Daoy (cell line): ENCODE measurements at places on chromosomes 3 and 15.

- peak; percentile 25 for DNase-seq
Observed at GRCh38 chr15:43187544-43188155, 2.4 kb downstream of the CCNDBP1 start.

- DNase-seq = no peak
Observed at GRCh38 chr3:101994386-101994785, 145.1 kb downstream of the NFKBIZ start.

DNA sequence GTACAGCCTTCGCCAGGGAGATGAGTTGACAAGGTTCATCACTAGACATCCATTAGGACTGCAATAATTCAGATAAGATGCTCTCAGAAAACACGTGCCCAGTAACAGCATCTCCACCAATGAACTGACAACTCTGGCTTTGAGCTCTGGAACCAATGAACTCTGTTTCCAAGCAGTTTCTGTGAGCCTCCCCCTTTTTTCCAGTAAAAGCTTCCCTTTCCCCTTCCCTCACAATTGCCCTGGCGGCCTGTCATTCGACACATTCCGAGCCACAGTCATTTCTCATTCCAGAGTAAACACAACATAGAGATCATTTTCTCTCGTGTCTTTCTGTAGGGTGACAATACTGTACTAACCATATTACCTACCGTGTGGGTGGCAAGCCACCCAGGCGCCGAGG lies 3.6 kb downstream of the PLA2G4D start:
- no peak for DNase-seq

GRCh38 chr3:135216659-135217058 lies 421.6 kb downstream of the EPHB1 start:
- DNase-seq = no peak

- no peak for DNase-seq
Observed at GRCh38 chr15:65642594-65642993, 20.9 kb downstream of the SLC24A1 start.

- DNase-seq = no peak
Observed at GRCh38 chr15:80605591-80606150, 89.4 kb upstream of the ABHD17C start.

- peak; percentile 30 for DNase-seq
Observed at GRCh38 chr3:111802163-111802625, 56.9 kb upstream of the PHLDB2 start.

GRCh38 chr3:183354325-183354831 lies 74.0 kb downstream of the MCF2L2 start:
- no peak for DNase-seq

DNA sequence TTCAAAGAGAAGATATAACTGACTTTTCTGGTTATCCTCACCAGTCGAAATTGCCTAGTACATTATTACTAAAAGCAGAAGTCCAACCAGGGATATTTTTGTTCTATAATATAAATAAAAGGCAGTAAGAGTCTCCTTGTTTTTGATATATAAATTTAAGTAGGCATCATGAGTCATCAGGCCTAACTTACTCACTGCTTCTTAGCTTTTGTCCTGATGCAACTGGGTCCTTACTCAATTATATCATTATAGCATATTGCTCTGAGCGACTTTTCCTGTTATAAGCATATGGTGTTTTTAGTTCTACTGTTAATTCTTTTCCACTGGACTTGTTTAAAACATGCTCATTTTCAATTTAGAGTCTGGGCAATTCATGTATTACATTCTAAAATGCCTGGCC lies 910.1 kb downstream of the MCTP2 start:
- no peak for DNase-seq

GRCh38 chr15:55197362-55197705 lies 593 bp upstream of the RSL24D1 start:
- no peak for DNase-seq

- peak; percentile 29 for DNase-seq
Observed at GRCh38 chr3:150497956-150498355, 48.3 kb downstream of the SERP1 start.

GRCh38 chr15:33111041-33111451 lies 83.5 kb downstream of the FMN1 start:
- peak; percentile 37 for DNase-seq

GRCh38 chr15:99449514-99449913 lies 116.3 kb upstream of the MEF2A start:
- DNase-seq = no peak

DNA sequence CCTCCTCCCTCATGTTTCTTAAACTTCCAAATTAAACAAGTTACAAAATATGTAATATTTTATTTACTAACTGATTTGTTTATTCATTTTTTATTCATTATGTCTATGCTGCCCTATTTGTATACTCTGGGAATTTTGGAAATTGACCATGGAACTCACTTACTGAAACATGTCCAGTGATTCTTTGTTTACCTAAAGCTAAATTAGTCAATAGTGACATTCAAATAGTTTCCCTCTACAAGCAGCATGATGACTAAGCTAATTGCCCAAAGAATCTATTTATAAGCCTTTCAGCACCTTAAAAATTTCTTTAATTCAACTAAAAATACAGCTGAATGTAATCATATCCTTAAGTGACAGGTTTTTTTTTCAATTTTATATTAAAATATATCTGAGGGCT lies 437.7 kb downstream of the SI start:
- DNase-seq = no peak

DNA sequence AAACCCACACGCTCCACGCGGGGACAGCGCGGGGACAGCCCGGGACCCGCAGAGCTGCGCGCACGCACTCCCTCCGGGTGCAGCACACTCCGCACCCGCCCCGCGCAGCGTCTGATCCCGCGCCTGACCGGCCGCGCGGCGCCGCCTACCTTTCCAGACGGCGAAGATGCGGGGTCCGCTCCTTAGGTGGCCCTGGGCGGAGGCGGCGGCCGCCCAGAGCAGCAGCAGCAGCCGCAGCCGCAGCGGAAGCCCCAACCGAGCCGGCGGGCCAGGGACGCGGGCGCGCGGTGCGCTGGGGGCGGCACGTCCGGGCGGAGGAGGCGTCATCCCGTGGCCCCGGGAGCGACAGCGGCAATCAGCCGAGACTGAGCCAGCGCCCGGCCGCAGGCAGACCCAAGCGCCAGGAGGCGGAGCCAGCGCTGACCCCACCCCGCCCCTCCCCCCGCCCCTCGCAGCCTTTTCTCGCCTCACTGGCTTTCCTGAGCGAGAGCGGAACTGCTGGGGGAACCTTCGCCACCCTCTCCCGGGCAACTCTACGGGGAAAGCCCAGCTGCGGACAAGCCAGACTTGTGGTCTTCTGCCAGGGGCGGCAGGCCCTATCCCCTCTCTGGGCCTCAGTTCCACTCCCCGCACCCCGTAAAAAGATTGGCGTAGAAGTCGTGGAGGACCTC lies at the start of gene SEMA7A:
SEMA7A (minus strand) TSS at position 367 of the 671 bp plus-strand sequence; CDS start at position 327, 40 bp downstream.
- DNase-seq = peak; percentile 93

- DNase-seq = no peak
Observed at GRCh38 chr3:128625409-128625945, 25.1 kb downstream of the RPN1 start.

GRCh38 chr15:66961407-66961884 lies 104.0 kb upstream of the SMAD3 start:
- DNase-seq = peak; percentile 35

DNA sequence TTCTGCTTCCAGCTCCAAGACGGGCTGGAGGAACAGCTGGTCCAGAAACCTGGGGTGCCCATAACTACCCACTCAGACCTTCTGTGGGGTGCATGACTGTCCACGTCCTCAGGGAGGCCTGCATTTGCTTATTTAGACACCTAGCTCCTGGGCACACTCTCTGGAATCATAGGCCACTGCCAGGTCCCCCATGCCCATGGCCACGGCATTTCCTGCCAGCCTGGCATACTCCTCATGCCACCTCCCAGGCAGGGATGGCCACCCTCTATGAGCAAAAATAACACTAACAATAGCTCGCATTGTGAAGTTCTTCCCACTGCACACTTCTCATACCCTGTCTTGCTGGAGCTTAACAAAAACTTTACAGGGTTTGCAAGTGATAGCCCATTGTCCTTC lies 166.9 kb upstream of the TPM1 start:
- no peak for DNase-seq

GRCh38 chr15:39931615-39932014 lies 2.3 kb upstream of the EIF2AK4 start:
- no peak for DNase-seq

- DNase-seq = no peak
Observed at GRCh38 chr3:177705976-177706823, 508.9 kb upstream of the TBL1XR1 start.

DNA sequence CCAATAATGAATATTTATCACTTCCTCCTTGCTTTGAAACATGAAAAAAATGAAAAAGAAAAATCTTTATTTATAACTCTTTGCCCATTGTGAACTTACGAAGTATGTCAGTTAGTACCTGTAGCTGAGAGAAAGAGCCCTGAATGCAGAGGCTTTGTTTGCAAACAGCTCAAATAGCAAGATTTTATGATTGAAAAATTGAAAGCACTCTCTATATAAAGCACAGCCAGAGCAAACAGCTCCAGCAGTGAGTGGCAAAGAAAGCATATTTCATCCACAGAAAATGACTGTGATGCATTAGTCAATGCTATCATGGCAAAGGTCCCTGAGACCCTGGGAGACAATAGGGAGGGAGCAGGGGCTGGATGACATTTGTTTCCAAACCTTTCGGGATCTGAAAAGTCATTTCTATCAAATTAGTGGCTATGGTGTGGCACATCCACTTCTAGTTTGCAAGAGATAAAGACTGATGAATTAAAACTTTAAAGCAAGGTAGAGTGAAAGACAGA lies 576.1 kb downstream of the OTOL1 start:
- no peak for DNase-seq

DNA sequence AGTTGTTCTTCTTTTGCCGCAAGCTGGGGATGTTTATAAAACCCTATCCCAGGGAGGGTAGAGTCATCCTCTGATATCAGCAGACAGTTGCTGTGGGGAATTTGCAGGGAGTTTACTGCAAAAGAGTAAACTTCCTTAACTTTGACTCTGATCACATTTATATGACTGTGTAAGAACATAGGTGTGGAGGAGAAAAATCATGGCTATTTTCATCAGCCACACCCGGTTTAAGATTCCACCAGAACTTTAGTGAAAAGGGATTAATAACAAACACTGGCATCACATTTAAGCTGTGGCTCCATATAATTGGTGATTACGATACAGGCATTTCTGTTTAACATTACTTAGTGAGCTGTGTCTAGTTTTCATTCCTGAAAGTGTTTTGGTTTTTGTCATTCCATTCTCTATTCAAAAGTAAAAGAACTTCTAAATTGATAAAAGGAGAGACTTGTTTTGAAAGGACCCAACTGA lies 143.1 kb downstream of the MYLK start:
- no peak for DNase-seq

DNA sequence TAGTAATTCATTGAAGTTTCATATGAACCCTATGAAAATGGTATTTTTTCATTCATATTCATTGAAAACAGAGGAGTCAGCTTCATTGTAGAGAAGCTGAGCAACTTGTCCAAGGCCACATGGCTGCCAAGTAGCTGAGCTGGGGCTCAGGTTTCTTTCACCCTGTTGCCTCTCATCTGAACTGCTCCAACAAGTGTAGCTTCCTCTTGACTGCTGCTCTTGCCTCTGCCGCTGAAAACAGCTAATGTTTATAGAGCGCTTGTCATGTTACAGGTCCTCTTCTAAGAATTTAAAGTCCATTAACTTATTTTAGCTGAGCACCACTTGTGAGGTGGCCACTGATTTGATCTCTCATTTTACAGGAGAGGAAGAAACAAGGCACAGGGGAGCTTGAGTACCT lies 81.1 kb downstream of the PDCD6IP start:
- DNase-seq = no peak

DNA sequence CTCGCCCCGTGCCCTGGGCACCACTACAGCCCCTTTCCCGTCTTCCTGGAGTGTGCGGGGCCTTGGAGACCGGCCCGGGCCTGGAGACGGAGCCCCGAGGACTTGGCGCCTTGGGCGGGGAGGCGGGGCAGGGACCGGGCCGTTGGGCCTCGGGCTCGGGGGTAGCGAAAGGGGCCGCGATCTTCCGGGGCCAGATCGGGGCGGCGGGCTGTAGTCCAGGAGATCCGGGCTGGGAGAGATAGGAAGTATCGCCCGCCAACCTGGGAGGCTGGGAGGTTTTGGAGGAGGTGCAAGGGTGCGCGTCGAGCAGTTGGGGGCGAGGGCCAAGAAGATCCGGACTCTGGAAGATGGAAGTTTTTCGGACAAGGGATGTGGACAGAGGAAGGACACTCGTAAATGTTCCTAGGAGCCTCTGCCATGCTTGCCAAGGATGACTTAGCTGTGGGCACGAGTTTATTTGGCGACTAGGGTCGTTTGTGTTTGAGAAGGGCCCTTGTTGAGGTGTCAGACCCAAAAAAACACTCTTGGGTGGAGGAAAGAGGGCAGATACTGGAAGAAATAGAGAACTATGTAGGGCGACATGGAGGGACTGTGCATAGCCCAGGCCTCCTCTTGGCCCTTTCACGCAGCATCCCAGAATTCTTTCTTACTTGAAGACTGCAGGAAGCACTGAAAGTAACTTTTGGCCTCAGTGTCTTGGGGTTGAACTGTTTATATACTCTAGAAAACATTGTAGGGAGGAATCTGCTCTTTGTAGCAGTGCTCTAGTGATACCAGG lies 712 bp downstream of the RTF1 start:
- peak; percentile 38 for DNase-seq

GRCh38 chr3:150913133-150913922 lies 8.1 kb upstream of the MINDY4B start:
- DNase-seq = no peak

- DNase-seq = no peak
Observed at GRCh38 chr3:13563321-13563720, 14.4 kb downstream of the FBLN2 start.

- no peak for DNase-seq
Observed at GRCh38 chr15:66187271-66187670, 66.3 kb downstream of the MEGF11 start.
